Cardiac muscle cell (in vitro differentiated cells and primary cell): ENCODE measurements at places on chromosomes 13 and 19.

DNA sequence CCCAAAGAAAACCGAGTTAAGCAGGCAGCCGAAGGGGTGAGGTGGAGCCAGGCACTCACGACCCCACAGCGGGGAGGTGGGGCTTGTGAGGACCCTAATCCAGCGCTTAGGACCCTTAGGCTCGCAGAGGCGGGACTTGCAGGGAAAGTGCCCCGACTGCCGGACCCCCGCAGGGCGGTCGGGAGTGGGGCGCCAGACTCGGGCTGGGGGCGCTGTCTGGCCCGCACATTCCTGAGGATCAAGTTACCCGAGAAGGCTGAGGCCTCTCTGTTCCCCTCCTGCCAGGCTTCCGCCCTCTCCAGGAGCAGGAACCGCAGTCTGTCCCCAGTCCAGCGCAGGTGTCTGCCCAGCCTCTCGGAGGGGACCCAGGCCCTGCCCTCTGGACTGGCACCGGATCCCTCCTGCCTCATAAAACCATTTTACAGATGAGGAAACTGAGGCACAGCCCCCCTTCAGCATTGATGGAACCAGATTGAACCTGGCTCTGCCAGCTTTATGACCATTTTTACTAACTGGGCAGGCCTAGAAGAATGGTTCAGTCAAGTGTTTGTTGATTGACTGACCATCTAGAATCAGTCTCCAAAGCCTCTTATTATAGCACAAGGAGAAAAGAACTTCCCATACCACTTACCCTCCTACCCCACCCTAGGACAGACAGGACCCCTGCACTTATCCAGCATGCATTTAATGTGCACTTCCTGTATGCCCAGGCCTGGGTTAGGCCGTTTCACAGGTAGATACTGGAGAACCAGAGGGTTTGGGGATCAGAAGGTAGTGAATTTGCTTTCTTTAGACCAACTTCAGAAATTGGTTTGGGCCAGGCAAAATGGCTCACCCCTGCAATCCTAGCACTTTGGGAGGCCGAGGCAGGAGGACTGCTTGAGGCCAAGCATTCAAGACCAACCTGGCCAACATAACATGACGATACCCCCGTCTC lies 6.7 kb upstream of the JUND start:
- peak; percentile 60 for DNase-seq

GRCh38 chr19:27392027-27392632 lies 1820.8 kb downstream of the UQCRFS1 start:
- DNase-seq: no peak

GRCh38 chr19:8481201-8481600 lies 21.2 kb downstream of the PRAM1 start:
- no peak for DNase-seq

- no peak for DNase-seq
These were observed 97.5 kb downstream of the RGCC start for GRCh38 chr13:41554626-41555386.

DNA sequence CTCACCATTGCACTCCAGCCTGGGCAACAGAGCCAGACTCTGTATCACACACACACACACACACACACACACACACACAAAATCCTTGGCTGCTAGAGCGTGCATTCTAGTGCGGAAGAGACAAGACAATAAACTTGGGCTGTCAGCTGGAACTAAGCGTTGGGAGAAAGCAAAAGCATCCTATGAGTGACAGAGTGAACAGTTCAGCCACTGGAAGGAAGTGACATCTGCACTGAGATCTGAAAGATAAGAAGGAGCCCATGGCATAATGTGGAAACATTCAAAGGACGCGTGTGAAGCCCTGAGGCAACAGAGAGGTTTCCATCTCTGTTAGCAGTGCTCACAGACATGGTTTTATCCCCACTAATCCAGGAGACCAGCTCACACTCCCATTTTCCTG lies 3.5 kb upstream of the SLC1A5 start:
- no peak for DNase-seq

- no peak for DNase-seq
These were observed 46.2 kb downstream of the ZNF568 start for GRCh38 chr19:36962346-36962745.

DNA sequence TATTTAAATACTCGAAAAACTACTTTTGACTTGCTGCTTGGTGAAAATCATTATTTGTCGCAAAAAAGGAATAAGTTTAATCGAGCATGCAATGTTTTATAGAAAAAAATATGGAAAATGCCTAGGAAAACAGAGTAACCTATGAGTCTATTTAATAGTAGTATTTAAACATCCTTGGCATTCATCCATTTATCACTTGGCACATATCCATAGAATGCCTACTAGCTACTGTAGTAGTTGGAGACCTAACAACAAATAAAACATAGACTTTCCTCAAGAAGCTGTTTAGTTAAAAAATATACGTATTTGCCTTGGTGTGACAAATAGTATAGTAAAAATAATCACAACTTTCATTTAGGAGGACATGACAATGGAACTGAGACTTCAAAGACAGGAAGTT lies 302.1 kb downstream of the DIAPH3 start:
- DNase-seq: peak; percentile 3

- DNase-seq: no peak
These were observed 15.5 kb upstream of the ISYNA1 start for GRCh38 chr19:18453269-18454024.

DNA sequence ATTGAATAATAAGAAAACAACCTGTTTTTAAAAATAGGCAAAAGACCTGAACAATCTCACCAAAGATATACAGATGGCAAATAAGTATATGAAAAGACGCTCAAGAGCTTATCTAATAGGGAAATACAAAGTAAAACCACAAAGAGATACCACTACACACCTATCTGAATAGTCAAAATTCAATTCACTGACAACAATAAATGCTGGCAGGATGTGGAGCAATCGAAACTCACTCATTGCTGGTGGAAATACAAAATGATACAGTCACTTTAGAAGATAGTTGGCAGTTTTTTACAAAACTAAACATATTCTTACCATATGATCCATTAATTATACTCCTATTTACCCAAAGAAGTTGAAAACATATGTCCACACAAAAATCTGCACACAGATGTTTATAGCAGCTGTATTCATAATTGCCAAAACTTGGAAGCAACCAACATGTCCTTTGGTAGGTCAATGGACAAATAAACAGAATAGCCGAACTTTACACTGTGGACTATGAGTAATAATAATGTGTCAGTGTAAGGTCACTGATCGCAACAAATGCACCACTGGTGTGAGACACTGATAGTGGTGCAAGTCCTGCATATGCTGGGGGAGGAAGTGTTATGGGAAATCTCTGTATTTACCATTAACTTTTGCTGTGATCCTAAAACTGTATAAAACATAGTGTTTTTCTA lies 20.8 kb downstream of the ZC3H13 start:
- no peak for DNase-seq

DNA sequence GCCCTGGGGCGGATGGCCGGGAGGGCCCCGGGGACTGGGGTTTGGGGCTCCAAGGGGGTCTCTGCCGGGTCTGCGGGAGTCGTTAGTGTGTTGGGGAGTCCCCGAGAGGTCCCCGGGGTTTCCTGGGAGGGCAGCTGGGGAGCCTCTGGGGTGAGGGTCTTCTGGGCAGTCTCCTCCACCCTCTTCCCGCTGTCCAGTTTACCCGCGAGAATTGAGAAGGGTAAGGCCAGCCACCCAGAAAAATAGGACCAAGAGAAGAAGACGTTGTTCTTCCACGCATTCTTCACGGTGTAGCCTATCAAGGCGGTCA lies 1.0 kb upstream of the ETFB start:
- DNase-seq: no peak

DNA sequence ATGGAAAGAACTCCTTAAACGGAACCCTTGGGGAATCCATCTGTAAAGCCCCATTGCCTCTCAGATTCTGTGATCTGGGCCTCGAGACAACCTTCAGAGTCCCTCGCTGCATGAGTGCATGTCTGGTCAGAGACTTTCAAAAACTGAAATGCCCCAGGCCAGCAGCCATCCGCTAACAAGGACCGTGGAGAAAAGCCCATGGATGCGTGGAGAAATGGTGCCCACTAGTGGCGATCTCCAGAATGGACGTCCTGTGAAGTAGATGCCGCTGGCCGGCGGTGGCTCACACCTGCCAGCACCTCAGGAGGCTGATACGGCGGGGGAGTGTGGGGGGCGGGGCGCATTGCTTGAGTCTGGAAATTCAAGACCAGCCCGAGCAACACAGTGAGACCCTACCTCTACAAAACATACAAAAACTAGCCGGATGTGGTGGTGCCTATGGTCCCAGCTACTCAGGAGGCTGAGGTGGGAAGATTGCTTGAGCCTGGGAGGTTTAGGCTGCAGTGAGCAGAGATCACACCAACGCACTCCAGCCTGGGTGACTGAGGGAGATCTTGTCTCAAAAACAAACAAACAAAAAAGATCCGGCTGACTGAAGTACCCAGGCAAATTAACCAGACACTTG lies 7.9 kb upstream of the CDC16 start:
- DNase-seq: peak; percentile 89

- DNase-seq: no peak
These were observed 5.4 kb upstream of the OLFM2 start for GRCh38 chr19:9941671-9942070.
